GM13976 (cell line): ENCODE measurements at places on chromosomes 12 and 14.

GRCh38 chr12:11477110-11477509 is 81.7 kb upstream of the PRB2 start:
- DNase-seq: no peak

- no peak for DNase-seq
Observed at GRCh38 chr12:47052274-47052673, 27.1 kb upstream of the PCED1B start.

GRCh38 chr14:47103771-47104170 is 452.2 kb upstream of the RPL10L start:
- DNase-seq: no peak

DNA sequence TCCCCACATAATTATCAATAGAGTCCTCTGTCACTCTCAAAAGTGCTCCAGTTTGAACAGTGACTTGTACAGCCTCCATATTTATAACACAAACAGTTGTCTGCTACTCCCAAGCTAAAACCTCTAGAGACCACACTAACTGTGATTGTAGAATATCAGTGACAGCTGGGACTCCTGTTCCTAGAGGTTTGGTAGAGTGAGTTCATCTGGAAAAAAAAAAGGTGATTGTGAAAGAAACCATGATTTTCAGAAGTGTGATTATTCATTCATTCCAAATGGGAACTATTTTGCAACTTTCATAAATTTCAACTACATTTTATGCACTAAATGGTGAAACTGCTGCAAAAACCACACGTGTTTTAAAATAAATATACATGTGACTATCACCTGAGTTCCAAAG is 128.0 kb upstream of the PLXNC1 start:
- DNase-seq: no peak

DNA sequence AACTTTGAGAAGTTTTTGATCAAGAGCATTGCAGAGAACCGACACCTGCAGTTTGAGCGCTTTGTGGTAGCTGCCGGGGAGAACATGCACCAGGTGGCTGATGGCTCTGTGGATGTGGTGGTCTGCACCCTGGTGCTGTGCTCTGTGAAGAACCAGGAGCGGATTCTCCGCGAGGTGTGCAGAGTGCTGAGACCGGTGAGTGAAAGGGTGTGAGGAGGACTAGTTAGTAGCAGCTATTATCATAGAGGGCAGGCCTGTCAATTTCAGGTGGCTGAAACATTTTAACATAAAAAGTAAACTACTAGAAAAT is 27.0 kb upstream of the HIGD1C start:
- no peak for DNase-seq

- DNase-seq: no peak
Observed at GRCh38 chr14:96588410-96589257, 86.5 kb downstream of the PAPOLA start.

DNA sequence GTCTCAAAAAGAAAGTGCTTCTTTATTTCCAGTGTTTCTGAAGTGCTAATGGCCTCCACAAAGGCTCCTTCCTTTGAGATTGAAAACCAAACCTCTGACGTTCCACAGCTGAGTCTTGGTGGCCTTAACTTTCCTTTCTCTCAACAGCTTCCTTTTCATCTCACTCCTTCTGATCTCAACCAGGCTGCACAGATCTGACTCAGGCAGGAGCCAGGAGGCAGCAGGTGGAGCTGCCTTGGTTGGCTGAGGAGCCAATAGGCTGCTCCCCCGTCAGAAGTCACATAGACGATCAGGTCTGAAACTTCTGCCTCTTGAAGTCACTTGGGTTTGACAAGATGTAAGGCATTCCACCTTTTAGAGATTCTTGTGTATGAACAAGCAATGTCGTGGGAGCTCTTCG is 9.1 kb upstream of the KCNA5 start:
- DNase-seq: no peak
